ENCODE measurements at places on chromosomes 13 and 19. TPM values are rescaled to one million over a fixed set of nuclear protein-coding genes. Genes with fewer than 3 reads are reported as not detected.

The RPS16 gene
- 1,674 TPM for total RNA-seq

The MAMSTR gene
- 1.9 TPM for total RNA-seq

The MEIS3 gene
- total RNA-seq = 70.7 TPM

DNA sequence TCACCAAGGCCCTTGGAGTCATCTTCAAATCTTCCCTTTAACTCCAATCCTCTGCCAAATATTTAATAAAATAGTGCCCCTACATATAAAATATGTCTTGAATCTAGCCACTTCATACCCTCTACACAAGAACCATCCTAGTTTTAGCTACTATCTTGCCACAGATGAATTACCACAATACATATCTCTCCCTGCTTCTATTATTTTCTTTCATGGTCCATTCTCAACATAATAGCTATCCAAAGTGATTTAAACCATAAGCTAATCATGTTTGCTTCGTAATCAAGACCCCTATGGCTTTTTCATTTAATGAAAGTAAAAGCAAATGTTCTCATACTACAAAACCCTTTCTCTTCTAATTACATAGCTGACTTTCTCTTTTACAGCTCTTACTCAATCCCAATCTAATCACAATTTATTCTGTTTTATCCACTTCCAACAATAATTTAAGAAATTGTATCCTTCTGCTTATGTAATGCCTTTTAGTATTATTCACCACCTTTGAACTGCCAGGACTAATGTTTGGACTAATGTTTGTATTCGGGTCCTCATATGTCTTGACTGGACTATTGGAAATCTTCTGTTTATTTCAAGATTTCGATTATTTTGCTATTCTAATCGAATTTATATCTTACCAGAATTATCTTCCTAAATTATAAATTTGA lies 412.0 kb downstream of the SLITRK1 start:
- no peak overlapping the region for H3K4me3 ChIP-seq
- no peak overlapping the region for H3K27ac ChIP-seq
- H3K36me3 ChIP-seq = no peaks in the 10 kb centered on the region

DNA sequence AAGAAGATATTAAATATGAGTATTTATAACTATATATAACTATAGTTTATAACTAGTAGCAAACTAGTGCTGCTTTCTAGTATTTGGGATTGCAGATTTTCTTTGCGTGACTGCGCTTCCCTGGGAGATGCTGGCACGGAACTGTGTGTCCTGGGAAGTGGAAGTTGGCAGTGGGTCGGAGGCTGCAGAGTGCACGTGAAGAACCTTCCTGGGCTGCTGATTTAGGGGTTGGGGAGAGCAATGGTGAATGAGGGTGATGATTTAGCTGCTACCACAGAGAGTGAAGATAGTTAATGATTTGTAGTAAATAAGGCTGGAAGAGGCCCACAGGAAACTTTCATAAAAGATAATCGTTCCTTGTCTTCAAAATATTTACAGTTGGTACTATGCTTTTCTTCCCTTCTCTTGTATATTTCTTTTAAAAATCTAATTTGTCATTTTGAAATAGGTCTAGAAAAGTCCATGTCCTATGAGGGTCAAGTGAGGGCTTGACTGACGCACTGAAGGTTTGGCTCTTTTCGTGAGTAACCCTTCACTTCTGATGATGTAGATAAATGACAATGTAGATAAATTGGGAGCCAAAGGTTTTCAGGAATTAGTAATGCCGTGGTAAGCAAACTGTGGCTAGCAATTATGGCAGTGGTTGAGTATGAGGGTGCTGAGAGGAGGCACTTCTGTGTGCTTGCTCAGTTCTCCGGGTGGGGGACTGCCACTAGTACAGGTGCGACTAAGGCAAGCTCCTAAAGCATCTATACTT lies 3.0 kb upstream of the NAA16 start:
- H3K4me1 ChIP-seq = no peaks in the 10 kb centered on the region
- no peak overlapping the region for H3K4me3 ChIP-seq
- H3K36me3 ChIP-seq = no peaks in the 10 kb centered on the region
- no peak overlapping the region for H3K27ac ChIP-seq
- H3K27me3 ChIP-seq = no peaks in the 10 kb centered on the region

GRCh38 chr13:68185444-68186141 lies 955.5 kb upstream of the PCDH9 start:
- no peaks in the 10 kb centered on the region for H3K27me3 ChIP-seq
- H3K4me3 ChIP-seq = no peak overlapping the region
- no peak for DNase-seq
- no peak overlapping the region for H3K27ac ChIP-seq
- H3K4me1 ChIP-seq = no peaks in the 10 kb centered on the region

- DNase-seq = no peak
- no peaks in the 10 kb centered on the region for H3K27me3 ChIP-seq
- no peaks in the 10 kb centered on the region for H3K4me1 ChIP-seq
- H3K36me3 ChIP-seq = no peaks in the 10 kb centered on the region
Observed at GRCh38 chr13:68597641-68598040, 1367.5 kb upstream of the PCDH9 start.

- H3K4me3 ChIP-seq = peak overlapping the region; percentile 90
- peak; percentile 91 for DNase-seq
- no peaks in the 10 kb centered on the region for H3K27me3 ChIP-seq
Observed at GRCh38 chr19:42253245-42254088, 1.5 kb downstream of the ERF start.

DNA sequence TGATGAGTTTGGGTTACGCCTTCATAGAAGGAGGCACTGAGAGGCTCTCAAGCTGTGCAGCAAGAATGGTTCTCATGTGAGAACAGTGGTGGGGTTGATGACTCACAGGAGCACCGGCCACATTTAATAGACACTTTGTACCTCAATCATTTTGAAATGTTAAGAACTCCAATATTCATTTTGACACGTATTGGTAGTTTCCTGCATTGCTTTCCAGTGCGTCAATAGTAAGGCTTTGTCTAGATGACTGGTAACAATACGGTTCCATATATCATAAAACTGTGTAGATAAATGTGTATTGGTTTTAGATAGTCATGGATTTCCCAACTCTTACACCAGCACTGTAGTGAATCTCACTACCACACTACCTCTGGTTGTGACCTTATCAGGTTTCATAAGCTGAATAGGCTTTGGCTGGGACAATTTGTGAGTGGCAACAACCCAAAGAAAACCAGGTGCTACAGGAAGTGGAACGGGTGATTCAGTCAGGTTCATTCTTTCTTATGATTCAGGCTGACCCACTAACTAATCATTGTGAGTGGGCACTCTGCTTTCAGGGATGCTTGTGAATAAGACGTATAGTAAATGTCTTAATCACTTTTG lies 362.6 kb downstream of the KLF5 start:
- H3K4me1 ChIP-seq = no peaks in the 10 kb centered on the region
- H3K4me3 ChIP-seq = no peak overlapping the region
- no peak for DNase-seq
- no peaks in the 10 kb centered on the region for H3K36me3 ChIP-seq
- no peaks in the 10 kb centered on the region for H3K27me3 ChIP-seq

- H3K27ac ChIP-seq = no peak overlapping the region
- no peak overlapping the region for H3K4me3 ChIP-seq
- no peaks in the 10 kb centered on the region for H3K36me3 ChIP-seq
- H3K4me1 ChIP-seq = no peaks in the 10 kb centered on the region
Observed at GRCh38 chr13:34416971-34417380, 525.1 kb upstream of the NBEA start.

- no peaks in the 10 kb centered on the region for H3K27me3 ChIP-seq
- H3K4me1 ChIP-seq = no peaks in the 10 kb centered on the region
- H3K27ac ChIP-seq = no peak overlapping the region
- H3K36me3 ChIP-seq = no peaks in the 10 kb centered on the region
- no peak overlapping the region for H3K4me3 ChIP-seq
Observed at GRCh38 chr19:54616821-54617560, 13.3 kb upstream of the LILRB1 start.
